ENCODE measurements at places on chromosomes 1 and 21. TPM values are rescaled to one million over a fixed set of nuclear protein-coding genes. Genes with fewer than 3 reads are reported as not detected.

HEYL gene
- polyA plus RNA-seq: 44.1 TPM

RNF220 gene
- 54.1 TPM for polyA plus RNA-seq

CIART gene
- polyA plus RNA-seq: 2.9 TPM

TBX19 gene
- 2.6 TPM for polyA plus RNA-seq

LRRC39 gene
- polyA plus RNA-seq: 113 TPM

STIL gene
- polyA plus RNA-seq: 5.7 TPM

ZBED6 gene
- polyA plus RNA-seq: 16.2 TPM

GRCh38 chr1:230220907-230221306 lies 153.9 kb downstream of the GALNT2 start:
- no peak for DNase-seq

DNA sequence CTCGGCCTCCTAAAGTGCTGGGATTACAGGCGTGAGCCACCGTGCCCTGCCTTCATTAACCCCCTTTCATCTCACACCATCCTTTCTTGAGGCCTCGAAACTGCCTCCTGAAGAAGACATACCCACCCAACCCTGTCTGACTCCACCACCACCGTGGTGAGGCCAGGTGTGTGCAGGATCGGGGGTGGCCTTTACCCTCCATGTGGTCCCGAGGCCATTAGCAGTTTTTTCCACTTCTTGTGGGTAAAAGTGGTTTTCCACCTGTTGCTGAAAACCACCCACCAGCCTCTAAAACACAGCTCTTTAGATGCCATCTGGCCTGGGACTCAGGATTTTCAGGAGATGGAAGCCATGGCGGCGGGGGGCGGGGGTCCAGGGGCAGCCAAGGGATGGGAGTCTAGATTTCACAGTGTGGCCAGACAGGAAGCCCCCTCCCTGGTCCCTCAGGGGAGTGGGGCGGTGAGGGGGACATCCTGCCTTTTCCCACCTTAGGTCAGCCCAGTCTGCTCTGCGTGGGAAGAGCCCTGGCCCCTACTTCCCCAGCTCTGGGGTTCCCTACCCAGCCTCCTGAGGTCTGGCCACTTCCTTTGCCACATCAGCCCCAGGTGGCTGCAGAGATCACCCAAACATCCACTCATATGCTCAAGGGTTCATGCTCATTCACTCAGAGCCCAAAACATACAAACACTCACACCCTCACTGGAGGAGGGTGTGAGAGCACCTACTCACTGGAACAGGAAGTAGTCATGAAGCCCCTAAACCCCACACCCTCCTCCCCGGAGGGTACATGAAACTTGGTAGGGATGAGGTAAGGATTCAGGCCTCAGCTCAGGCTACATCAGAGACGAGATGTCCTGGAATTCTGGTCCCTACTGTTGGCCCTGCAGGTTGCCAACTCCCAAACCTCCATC lies 2.3 kb downstream of the FGR start:
- no peak for DNase-seq

DNA sequence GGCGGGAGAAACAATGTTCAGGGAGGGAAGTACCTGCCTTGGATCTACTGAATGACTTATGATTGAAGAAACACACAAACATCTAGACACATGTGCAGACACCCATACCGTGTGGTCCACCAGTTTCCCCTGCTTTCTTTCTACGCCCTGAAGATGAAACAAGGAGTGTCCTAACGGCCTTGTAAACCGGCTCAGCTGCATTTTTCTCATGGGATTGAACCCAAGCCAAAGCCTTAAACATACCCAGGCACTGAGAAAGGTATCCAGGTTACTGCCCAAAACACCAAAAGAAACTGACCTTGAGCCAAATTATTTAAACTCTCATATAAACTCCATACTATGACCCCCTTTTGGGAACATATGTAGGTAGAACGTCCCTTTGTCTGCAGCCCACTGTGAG lies 630.0 kb upstream of the RGS18 start:
- DNase-seq: no peak

GRCh38 chr1:233544304-233544703 lies 69.6 kb upstream of the KCNK1 start:
- no peak for DNase-seq

GRCh38 chr1:184260382-184260781 lies 126.4 kb upstream of the C1orf21 start:
- peak; percentile 72 for DNase-seq

GRCh38 chr1:56339786-56340465 lies 239.4 kb downstream of the PLPP3 start:
- no peak for DNase-seq

DNA sequence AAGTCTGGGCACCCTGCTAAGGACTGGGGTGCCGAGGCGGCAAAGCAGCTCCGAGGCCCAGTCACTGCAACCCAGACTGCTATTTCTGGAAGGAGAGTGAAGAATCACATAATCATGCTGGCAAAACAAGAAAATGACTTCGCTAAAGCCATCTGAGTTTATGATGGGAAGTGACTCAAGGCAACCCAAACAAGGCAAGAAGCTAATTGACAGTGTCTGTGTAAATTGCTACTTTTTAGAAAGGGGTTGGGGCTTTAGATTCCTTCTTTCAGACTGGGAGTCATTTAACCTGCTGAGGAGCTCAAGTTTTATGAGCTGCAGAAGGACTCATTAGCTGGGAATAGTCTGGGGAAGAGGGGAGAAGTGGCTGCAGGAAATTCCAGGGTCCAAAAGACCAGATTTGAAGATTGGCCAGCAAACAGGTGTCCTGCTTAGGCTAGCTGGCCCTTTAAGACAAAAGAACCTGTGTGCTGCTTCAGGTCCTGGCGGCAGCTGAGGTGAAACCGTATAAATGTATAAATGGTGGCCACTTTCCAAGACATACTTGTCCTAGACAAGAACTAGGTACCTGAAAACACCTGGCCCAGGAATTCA lies 28.1 kb downstream of the TSHB start:
- no peak for DNase-seq

GRCh38 chr1:63004868-63005267 lies 220.9 kb downstream of the ATG4C start:
- no peak for DNase-seq

DNA sequence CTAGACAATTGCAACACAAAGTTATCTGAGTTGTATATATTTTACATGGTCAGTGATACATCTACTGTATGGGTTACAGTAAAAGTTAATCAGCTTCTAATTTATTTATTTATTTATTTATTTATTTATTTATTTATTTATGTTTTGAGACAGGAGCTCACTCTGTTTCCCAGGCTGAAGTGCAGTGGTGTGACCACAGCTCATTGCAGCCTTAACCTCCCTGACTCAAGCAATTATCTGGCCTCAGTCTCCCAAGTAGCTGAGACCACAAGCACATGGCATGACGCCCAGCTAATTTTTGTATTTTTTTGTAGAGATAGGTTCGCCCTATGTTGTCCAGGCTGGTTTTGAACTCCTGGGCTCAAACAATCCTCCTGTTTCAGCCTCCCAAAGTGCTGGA lies 241.6 kb downstream of the PTPRC start:
- DNase-seq: no peak

- DNase-seq: no peak
Measured at GRCh38 chr1:64540265-64540791, 70.4 kb downstream of the CACHD1 start.

DNA sequence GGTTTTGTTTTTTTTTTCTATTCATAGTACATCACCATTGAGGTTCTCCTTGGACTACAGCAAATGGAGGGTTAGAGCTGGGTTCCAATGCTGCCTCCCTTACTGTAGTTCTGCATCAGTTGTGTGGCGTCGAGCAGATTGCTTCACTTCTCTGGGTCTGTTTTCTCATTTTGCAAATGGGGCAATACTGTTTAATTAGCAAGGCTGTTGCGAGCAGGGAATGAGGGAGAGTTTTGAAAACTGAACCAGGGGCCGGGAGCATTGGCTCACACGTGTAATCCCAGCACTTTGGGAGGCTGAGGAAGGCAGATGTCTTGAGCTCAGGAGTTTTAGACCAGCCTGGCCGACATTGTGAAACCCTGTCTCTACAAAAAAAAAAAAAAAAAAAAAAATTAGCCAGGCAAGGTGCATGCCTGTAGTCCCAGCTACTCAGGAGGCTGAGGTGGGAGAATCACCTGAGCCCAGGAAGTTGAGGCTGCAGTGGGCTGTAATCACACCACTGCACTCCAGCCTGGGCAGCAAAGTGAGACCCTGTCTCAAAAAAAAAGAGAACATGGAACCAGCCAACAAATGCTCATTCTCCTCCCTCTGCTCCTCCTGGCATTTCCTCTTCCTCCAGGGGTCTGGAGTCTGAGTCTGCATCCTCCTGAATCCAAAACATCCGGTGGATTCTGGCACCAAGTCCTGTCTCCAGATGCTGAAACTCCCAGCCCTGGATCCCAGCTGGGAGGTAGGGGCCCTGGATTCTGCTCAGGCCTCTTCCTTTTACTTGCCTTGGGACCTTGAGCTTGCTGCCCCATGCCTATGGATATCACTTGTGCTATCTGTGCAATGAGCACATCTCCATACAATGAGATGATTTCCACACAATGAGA lies 3.7 kb upstream of the PLOD1 start:
- peak; percentile 43 for DNase-seq

GRCh38 chr1:192053531-192053971 lies 104.7 kb upstream of the RGS18 start:
- peak; percentile 61 for DNase-seq

DNA sequence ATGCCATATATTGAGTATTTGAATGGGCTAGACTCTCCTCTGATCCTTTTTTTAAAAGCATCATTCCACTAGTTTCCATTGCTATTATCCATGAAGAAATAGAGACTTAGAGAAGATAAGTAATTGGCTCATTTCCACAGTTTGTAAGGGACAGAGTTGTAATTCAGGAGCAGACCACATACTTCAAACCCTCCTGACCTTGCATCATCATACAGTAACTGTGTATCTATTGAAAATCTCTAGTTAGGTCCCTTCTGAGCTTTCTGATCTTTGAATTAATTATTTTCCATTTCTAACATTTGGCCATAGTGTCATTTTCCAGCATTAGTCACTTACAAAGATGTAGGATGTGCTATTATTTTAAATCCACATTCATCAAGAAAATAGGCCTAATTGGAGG lies 386.5 kb upstream of the ST6GALNAC5 start:
- no peak for DNase-seq

DNA sequence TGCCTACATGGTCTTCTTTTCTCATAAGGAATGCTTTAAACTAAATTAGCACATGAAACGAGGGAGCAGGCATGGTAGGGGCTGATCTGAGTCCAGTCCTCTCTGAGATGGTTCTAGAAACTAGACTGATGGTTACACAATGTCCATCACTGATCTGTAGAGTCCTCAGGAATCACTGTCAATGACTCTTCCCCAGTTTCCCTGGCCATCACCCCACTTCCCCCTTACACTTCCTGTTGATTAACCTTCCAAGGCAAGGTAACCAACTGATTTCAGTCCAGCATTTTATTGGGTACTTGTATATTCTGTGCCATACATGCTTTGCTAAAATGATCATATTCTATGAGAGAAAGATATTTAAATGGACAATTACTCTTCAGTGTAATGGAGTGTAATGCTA lies 100.6 kb upstream of the ARTN start:
- no peak for DNase-seq

- DNase-seq: no peak
Measured at GRCh38 chr1:55957276-55957675, 622.1 kb downstream of the PLPP3 start.

GRCh38 chr1:81424061-81424460 lies 376.7 kb upstream of the ADGRL2 start:
- peak; percentile 30 for DNase-seq

- DNase-seq: no peak
Measured at GRCh38 chr1:200401263-200401662, 8.6 kb downstream of the ZNF281 start.

DNA sequence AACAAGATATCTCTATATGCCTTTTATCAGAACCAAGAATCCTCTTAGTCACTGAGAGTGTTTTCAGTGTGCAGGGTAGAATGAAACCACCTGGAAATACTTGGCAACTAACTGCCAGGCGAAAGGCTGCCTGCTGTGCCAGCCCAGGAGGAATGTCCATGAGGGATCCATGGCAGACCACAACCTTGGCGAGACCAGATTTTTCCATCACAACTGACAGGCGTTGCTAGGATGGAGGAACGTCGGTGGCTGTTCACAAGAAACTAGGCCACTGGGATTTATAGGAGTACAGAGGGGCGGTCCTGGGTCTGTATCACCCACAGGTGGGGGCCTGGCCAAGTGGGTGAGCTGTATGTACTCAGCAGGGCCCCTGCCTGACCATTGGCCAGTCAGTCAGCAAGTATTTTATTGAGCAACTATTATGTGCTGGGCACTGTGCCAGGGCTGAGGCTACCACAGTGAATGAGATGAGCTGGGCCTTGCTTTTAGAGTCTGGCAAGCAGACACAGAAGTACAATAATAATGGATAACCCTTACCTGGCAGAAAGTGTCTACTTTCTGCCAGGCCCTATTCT lies 199.4 kb downstream of the FOXD2 start:
- DNase-seq: no peak

DNA sequence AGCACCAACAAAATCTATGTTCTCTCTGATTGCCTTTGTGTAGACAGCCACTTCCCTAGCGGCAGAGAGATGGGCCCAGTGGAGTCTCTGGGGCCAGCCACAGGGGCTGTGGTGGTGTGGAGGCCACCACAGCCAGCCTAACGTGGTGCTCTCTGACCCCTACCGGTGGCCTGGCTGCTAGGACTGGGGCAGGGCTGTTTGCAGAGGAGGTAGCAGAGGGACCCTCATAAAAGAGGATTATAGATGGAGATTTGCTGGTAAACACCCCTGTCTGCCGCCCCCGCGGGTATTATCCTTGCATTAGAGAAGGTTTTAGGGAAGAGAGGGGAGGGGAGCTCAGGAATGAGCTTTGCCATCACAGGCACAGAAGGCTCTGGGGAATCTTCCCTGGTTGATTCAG lies 310.3 kb upstream of the VAMP3 start:
- no peak for DNase-seq

DNA sequence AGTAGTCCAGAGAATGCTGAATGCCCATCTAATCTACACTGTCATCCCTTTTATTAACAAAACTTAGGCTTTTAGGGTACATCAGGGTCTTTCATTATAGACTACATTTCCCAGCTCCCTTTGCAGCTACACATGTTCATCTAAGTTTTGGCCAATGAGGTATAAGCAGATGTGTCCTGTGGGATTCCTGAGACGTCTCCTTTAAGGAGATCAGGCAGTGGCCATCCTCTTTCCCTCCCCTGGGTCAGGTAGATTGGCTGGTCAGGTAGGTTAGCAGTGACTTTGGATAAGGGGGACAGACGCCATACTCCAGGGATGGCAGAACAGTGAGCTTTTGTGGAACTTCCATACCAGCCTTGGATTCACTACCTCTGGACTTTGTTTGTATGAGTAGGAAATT lies 188.3 kb downstream of the FGGY start:
- no peak for DNase-seq

GRCh38 chr1:25245809-25246599 lies 1.2 kb downstream of the RSRP1 start:
- no peak for DNase-seq

GRCh38 chr1:218090459-218090858 lies 194.6 kb upstream of the RRP15 start:
- DNase-seq: no peak

GRCh38 chr1:232474826-232475225 lies 155.1 kb downstream of the SIPA1L2 start:
- no peak for DNase-seq

- no peak for DNase-seq
Measured at GRCh38 chr1:24923485-24924113, 6.5 kb downstream of the RUNX3 start.
